GOT3 (cell line): ENCODE measurements at places on chromosomes 11 and 22.

- DNase-seq, result no peak
Observed at GRCh38 chr22:46241396-46242007, 8.6 kb downstream of the CDPF1 start.

GRCh38 chr11:122334546-122335339 is 218.7 kb upstream of the BLID start:
- no peak for DNase-seq

GRCh38 chr11:67675058-67675747 is 780 bp upstream of the ALDH3B2 start:
- DNase-seq, result no peak

DNA sequence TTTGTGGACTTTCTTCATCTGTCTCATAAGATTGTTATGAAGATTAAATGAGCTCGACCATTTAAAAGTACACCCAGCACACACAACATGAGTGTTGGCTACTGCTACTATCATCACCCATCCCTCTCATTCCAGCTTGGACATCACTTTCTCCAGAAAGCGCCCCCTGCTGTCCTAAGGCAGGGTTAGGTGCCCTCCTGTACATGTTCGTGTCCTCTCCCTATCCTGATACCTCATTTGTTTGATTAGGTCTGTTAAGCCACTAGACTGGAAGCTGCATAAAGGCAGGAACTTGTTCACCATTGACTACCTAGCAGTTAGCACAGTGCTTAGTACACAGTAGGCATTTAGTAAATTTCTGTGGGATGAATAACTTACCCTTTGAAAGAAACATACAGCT is 85.5 kb downstream of the ENTHD1 start:
- DNase-seq, result no peak

DNA sequence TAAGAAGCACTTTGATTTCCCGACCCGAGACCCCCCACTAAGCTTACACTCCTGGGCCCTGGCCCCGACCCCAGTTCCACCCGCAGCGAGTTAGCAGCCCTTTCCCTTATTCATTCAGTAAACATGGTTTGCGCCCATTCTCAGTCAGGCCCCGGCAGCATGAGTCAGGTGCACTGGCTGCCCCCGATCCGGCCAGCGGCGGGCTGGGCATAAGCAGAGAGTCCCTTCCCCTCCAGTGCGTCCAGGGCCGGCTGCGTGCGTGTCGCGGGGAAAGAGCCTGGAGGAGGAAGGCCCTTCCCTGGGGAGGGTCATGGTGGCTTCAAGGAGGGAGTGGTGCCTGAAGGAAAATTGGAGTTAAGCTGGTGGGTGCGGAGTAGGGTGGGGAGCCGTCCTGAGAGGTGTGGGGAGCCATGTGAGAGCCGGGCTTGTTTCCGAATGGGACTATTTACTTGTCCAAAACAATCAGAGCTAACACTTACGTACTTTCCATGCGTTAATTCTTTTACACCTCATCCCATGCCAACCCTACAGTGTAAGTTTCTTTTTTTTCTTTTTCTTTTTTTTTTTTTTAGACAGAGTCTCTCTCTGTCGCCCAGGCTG is 657 bp downstream of the IGHMBP2 start:
- DNase-seq, result no peak

- no peak for DNase-seq
Observed at GRCh38 chr11:79013509-79013908, 427.3 kb downstream of the TENM4 start.

DNA sequence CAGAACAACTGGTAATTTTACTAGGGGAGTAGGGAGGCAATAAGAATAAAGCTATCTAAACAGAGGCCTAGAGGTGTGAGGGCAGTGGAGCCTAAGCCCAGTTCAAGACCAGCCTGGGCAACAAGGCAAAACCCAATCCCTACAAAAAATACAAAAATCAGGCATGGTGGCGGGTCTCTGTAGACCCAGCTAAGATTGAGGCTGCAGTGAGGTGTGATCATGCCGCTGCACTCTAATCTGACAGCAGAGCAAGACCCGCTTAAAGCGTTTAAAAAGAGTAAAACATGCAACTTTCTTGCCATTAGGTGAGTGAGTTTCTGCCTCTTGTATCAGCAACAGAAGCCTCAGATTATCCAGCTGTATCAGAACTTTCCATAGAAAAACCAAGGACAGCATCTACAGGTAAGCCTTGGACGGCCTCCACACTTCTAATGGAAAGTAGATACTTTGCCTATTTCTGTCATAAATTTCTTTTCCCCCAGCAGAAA is 12.1 kb downstream of the TAF1D start:
- no peak for DNase-seq

DNA sequence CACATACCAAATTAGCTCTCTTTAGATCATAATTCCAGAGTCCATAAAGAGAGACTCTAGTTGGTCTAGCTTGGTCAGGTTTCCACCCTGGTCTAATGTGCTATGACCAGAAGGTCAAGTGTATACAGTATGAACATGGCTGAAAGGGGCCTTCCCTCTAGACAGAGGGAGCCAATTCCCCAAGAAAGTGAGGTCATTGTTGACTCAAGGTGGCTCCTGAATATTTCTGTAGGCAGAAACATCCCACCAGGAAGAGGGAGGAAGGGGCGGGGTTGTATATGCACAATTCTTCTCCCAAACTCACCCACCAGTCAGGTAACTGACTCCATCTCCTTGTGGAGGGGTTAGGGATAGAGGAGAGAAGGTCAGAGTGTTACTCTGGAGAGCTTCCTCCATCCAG is 281.8 kb upstream of the PLET1 start:
- no peak for DNase-seq

DNA sequence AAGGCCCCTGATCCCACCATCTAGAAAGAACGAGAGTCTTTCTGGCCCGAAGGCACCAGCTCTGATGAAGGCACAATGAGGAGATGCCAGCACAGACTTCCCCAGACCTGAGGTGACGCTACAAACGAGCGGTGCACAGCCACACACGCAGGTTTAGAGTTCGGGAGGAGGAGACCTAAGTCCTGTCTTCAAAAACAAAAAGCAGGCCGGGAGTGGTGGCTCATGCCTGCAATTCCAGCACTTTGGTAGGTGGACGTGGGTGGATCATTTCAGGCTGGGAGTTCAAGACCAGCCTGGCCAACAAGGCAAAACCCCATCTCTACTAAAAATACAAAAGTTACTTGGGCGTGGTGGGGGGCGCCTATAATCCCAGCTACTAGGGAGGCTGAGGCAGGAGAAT is 9.5 kb downstream of the LTO1 start:
- no peak for DNase-seq

- DNase-seq, result no peak
Observed at GRCh38 chr22:49281467-49282340, 546.0 kb downstream of the BRD1 start.

- no peak for DNase-seq
Observed at GRCh38 chr11:23143022-23143421, 282.7 kb upstream of the CCDC179 start.

DNA sequence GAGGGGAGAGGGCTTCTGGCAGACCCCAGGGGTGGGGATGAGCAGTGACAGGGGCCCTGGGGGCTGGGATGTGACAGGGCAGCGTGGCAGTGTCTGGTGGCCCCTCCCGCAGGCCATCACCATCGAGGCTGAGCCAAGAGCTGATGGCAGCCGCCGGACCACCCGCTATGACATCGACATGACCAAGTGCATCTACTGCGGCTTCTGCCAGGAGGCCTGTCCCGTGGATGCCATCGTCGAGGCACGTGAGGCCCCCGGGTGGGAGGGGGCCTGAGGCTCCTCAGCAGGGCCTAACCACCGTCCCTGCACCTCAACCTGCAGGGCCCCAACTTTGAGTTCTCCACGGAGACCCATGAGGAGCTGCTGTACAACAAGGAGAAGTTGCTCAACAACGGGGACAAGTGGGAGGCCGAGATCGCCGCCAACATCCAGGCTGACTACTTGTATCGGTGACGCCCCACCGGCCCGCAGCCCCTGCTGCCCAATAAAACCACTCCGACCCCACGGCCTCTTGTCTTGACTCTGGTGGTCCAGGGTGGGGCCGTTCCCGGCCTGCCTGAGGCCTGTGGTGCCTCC is 2.6 kb upstream of the TCIRG1 start:
- DNase-seq, result no peak

DNA sequence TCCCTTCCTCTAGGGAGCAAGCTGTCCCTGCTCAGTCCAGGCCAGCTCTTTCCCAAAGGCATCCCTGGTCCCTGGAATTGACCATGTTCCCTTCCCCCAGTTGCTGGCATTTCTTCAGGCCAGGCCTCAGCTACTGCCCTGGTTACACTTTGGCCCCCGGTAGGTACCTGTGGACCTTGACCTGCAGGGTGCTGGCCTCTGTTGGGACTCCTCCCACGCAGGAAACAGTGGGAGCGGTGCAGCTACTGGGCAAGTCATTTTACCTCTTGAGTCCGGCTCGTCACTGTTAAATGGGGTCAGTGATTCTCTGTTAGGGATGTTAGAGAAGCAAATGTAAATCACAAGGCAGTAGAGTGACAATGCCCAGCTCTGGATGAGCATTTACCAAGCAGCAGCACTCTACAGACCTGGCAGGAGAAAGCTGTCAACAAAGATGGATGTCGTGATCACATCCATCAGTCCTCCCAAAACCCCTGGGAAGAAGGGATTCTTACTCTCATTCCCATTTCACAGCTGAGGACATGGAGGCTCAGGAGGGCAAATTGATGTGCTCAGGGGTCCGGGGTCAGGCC is 16.9 kb downstream of the MYO7A start:
- DNase-seq, result no peak

DNA sequence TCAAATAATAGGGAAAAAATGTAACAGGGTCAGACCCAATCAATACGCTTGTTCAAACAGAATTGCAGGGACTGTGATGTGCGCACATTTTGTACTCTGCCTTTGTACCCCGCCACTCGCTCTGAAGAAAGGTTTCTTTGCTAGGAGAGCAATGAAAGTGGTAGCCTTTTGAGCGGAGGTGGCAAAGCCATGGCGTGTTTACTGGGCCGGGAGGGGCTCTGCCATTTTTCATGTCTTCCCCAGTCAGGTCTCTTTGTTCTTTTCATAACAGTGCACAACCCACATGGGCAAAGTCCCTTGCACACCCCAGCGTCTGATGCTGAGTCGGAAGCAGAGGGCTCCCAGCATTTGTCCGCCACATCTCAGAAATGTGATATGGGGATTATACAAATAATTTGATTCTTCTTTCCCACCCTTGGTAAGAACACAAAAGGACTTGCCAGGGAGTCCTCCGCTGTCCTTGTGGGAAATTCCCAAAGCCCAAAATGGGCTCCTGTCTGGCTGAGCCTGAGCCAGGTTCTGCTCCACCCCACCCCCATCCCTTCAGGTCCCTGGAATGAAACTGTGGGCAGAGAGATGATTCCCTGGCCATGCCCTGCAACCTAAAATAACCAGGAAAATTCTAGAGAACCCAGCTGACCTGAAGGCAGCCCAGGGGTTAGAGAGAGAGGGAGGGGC is 36.6 kb downstream of the C11orf58 start:
- no peak for DNase-seq

DNA sequence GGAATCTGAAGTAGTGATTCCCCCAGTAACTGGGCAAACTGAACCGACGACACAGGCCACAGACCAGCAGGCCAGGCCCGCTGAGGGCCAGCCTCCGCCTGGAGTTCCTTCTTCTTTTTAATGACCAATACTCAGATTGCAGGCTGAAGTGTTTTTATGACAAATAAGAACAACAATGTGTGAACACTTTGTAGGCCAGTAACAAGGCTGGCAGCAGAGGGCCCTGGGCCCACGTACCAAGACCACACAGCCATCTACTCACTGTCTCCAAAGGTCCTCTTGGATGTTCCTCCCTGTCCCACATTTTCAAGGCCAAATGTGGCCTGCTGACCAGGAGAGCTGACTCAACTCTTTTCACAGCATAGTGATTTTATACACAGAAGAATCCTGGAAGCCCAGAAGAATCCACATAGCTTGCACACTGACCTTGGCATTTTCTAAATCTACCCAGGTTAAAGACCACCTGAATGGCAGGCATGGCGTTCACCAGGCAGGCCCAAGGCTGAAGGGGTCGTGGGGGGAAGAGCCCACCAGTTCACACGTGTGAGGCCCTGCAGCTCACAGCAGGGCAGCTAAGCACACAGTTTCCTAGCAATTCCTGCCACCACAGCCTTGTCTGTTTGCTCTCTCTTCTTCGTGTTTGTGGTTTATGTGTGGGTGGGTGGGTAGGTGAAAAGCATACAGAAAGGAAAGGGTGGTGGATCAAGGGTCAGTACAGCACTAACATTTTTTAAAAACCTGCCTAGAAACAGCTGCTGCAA is 13.3 kb downstream of the SMCO4 start:
- no peak for DNase-seq

DNA sequence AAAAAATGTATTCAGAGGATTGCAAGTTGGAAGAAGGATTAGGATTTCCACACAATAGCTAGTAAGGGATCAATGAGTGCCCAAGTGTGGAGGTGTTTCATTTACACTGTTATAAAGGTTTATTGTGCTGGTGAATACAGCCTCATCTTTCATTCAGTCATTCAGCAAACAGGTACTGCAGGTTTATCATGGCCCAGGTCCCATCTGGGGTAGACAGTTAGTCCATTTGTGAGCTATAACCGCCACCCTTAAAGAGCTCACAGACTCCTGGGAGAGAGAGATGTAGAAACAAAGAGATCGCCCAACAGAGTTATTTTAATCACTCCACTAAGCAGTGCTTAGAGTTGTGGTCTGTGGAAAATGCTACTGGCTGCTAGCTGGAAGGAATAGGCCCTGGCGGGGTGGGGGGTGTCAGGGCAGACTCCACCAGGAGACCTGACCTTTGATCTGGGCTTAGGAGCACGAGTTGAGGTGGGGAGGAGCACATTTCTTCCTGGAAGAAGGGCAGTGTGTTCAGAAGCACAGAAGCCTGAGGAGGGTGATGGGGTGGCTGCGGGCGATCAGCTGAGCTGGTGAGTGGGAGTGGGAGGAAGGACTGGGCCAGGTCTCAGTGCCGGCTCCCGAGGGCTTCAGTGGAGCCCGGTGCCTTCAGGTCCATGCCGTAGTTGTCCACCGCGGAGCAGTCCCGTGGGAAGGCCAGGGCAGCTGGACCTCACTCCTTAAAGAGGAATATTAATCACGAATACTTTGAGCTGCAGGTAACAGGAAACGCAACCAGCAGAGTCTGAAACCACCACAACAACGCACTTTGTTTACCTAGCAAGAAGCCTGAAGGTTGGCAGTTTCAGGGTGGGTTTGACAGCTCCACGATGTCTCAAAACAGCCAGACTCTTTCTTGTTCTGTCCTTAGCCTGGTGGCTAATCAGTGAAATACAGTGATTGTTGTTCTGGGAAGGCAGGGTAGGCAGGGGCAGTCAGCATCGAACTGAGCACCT is 11.2 kb downstream of the TOM1 start:
- DNase-seq, result no peak

DNA sequence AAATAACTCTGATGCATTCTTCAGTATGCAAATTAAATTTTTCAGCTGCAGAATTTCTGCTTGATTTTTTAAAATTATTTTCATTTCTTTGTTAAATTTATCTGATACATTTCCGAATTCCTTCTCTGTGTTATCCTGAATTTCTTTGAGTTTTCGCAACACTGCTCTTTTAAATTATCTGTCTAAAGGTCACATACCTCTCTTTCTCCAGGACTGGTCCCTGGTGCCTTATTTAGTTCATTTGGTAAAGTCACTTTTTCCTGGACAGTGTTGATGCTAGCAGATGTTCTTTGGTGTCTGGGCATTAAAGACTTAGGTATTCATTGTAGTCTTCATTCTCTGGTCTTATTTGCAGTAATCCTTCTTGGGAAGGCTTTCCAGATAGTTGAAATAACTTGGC is 577.4 kb upstream of the LUZP2 start:
- DNase-seq, result no peak
